ENCODE measurements at places on chromosomes 7 and 10.

DNA sequence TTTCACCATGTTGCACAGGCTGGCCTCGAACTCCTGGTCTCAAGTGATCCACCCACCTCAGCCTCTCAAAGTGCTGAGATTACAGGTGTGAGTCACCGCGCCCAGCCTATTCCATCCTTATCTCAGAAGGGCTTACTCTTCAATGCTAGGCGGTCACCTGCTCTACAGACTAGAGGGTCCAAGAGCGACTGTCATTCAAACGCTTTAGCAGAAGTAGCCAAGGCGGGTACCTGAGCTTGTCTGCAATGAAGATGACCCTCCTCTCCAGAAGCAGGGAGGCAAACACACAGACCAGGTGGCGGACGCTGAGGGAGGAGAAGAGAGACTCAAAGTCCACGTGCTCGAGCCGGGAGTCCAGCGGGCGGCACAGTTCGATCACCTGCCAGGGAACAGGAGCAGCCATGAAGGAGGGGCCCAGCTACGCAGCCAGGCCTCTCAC is 65.1 kb upstream of the MKRN1 start:
- DNase-seq: no peak

DNA sequence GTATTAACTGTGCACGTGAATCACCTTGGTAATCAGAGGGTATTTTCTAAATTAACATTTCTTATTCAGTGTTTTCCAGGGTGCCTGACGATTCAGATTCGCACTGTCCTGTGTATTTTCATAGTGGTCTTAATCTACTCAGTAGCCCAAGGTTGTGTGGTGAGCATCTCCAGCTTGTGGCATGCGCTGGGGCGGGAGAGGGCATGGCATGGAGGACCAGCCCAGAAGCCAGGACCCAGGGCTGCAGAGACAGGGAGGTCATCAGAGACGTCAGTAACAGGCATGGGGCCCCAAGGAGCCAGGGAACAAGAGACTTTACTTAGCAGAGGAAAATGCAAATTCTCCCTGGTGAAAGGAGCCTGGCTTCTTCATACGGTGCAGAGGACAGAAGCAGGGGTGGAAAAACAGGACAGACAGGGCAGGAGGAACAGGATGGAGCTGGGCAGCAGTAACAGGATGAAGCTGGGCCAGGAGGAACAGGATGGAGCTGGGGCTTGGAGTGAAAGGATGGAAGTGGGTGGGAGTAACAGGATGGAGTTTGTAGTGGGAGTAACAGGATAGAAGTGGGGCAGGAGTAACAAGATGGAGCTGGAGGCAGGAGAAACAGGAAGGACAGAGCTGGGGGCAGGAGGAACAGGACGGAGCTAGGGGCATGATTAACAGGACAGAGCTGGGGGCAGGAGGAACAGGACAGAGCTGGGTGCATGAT is 110.9 kb downstream of the ADCY1 start:
- DNase-seq: peak; percentile 2

DNA sequence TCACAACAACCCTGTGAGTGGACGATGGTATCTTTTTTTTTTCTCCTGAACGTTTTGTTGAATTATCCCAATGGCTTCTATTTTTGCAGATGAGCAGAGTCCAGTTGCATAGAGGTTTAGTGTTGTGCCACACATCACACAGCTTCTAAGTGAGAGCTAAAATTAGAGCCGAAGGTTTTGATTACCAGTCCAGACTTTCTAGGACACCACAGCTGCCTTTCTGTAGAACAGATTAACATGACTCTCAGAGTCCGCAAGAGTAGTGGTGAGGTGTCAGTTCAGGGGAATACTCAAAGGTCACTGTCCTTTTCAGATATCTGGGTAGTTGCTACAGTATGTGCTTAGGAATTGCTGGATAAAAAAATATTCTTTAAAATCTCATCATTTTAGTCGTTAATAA is 13.8 kb downstream of the SGPL1 start:
- DNase-seq: no peak

DNA sequence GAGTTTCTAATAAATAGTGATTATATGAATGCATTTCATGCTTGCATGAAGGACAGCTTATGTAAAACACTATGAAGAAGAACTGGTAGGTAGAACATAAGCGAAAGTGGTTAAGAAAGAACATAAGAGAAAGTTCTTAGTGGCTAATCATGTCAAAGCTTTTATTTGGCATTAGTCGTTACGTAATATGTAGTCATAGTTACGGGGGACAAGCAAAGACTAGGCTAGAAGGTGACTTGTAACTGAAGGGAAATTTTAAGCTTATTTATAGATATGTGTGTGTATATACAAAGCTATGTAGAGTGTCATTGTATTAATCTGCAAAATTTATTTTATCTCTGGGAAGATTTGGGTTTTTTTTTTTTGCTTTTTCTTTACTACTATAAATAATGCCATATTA is 36.9 kb downstream of the CAPZA2 start:
- no peak for DNase-seq

DNA sequence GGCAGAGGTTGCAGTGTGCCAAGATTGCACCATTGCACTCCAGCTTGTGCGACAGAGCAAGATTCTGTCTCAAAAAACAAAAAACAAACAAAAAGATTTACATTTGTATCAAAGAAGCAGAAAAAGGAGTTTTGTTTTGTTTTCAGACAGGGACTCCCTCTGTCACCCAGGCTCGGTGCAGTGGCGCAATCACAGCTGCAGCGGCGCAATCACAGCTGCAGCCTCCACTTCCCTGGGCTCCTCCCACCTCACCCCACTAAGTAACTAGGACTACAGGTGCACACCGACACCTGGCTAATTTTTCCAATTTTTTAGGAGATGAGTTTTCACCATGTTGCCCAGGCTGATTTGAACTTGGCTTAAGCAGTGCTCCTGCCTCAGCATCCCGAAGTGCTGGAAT is 1.8 kb downstream of the ARMC10 start:
- DNase-seq: no peak

DNA sequence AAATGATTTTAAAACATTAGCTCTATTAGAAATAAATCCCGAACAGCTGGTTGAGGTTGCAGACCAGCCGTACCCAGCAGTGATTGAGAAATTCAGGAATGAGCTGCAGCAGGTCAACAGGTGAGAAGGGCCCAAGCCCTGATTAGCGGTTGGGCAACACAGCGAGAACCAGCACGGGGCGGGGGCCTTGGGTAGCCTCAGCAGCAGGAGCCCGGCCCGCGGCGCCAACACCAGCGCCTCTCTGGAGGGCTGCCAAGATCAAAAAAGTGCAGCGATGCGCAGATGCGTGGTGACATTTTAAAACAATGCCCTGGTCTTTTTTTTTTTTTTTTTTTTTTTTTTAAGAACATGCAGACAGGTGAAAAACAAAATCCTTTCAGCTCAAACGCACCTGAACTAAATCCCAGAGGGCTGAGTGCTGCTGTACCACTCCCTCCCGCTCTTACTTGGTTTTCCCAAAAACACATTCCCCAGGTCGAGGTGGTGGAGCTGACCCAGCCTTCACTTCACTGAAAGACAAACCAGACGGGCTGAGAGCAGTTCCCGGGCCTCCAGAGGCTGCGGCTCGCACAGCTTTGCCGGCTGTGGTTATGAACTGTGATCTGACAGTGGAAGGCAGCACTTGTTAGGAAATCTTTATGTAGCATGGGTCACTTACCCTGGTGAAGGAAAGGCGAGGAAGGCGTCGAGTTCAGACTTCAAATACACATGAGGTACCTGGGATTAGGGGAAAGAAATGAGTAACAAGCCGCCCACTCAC is 579.4 kb downstream of the SDK1 start:
- no peak for DNase-seq

- DNase-seq: no peak
Measured at GRCh38 chr10:3484306-3485056, 300.5 kb downstream of the KLF6 start.

DNA sequence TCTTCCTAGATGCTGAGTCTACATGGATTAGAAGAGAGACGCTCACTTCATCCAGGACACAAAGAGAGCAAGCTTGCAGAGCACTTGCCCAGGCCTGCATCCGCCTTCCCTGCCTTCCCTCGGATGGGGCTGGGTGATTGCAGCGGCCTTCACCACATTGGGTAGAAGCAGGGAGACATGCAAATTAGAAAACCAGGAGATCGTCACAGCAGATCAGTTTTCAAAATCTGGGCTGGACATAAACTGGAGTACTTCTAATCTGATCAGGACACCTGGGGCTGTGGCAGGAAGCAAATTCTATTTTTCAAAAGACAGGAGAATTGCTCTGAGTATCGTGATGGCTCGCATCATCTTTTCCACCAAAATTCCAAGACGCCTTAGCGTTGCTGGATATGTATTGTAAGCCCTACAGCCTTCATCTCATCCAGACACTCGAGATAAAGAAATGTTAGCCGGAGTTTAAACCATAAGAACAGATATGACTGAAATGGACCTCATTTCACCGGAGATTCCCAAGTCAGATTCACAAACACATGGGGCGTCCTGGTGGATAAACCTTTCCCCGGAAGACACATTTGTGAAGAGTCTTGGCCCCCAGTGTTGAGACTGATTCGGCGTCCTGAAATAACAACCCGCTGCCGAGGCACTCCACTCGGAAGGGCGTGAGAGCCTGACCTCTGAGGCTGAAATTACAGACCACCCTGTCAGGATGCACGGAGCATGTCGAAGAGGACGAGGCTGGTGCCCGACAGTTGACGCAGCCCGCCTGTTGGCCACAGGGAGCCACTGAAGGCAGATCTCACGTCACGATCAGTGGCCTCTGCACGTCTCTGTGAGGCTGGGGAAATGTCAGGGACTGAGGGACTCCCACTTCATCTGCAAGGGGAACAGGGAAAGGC is 91.2 kb upstream of the PARD3 start:
- peak; percentile 58 for DNase-seq

- DNase-seq: no peak
Measured at GRCh38 chr7:132738254-132738653, 162.0 kb upstream of the PLXNA4 start.

- DNase-seq: no peak
Measured at GRCh38 chr10:8913720-8914119, 859.2 kb downstream of the GATA3 start.

- peak; percentile 39 for DNase-seq
Measured at GRCh38 chr10:112953174-112954159, 3.4 kb downstream of the TCF7L2 start.

DNA sequence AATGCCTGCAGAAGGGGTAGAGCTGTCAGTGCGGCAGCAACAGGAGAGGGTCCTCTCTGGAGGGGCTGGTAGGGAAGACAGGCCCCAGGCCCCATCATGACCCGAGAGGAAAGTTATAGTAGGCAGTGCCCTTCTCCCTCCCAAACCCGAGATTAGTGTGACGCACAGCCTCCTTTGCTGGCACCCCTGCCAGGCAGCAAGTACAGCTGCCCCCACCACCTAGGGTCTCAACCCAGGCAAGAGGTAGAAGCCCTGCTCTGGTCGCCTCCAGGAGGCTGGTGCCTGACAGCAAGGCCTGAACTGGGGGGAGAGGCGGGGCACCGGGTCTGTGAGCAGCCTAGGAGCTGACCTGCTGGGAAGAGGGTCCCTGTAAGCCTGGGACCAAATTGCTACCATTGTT is 15.5 kb downstream of the LOXL4 start:
- no peak for DNase-seq

DNA sequence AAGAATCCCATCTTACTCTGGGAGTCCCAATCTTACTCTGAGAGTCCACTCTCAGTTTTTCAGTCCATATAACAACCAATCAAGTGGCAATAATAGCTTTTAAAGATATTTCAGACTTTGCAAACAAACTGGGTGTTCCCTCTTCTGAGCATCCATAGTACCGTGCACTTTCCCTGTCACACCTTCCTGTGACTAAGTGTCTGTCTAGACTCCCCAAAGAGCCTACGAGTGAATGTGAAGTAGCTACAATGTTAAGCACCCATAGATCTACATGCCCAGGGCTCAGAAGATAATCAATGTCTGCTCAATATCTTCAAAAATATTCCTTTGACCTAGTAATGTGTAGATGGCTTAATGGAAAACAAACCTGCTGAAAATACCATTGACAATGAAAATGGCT is 95.6 kb upstream of the ASAH2 start:
- no peak for DNase-seq

- DNase-seq: no peak
Measured at GRCh38 chr10:114257498-114257897, 18.4 kb downstream of the VWA2 start.

DNA sequence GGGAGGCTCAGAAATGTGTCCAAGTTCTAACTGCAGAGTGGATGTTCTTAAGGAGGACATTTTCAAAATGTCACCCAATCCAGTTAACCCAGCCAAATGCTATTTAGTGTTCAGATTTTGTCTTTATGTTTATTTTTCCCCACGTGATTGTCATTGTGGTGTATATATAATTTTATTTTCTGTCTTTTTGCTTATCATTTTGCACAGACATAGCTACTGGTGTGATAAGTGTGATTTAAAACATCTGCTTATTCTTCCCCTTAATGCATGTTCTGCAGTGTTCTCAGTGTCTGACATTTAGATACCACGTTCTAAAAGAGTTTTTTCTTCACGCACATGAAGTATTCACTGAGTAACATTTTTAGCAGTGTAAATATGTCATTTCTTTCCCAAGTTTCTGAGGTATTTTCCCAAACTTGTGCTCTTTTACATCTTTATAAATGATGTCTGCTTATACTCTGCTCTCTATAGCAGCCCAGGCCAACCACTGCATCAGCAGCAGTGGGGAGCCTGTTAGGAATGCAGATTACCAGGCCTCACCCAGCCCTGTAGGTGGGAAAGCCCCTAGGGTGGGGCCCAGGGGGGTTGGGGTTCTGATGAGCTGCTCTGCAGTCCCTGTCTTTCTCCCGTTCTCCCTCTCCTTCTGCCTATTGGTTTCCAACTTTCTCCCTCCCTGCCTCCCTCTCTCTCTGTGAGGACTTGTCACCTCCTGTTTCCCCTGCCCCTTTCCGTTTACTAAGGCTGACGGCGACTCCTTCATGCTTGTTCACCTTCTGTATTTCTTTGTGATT is 20.8 kb downstream of the ADCY1 start:
- DNase-seq: no peak

- peak; percentile 27 for DNase-seq
Measured at GRCh38 chr10:78401624-78402367, 368.1 kb downstream of the RPS24 start.

DNA sequence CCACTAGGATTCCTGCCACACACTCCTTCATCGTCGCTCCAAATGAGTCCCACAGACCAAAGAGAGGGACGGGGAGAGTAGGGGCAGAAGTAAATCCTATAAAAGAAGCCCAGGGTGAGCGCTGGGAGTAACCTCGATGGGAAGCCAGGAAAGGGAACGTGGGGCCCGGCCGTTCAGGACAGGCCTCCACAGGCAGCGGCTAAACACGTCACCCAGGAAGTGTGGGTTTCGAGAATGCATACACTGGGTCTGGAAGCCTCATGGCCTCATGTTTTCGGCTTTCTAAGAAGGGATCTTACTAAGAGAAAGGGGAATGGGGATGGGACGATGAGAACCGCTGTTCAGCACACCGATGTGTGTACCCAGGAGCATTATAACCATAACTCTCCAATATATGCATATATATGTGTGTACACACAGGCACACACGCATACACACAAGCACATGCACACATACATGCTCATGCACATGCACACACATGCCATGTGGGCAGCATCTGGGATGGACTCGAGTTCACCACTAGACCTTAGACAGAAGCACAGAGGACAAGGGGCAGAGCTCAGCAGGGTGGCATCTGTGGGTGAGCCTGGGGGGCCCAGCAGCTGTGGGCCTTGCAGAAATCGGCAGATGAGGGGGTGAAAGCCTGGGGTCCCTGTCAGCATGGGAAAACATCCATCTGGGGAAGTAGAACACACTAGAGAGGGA is 14.8 kb upstream of the CNPY1 start:
- no peak for DNase-seq

All from WTC11 (cell line).